ENCODE measurements at places on chromosomes 5 and 9.

- no peak for DNase-seq
Measured at GRCh38 chr9:81861644-81862043, 66.6 kb upstream of the SPATA31D4 start.

DNA sequence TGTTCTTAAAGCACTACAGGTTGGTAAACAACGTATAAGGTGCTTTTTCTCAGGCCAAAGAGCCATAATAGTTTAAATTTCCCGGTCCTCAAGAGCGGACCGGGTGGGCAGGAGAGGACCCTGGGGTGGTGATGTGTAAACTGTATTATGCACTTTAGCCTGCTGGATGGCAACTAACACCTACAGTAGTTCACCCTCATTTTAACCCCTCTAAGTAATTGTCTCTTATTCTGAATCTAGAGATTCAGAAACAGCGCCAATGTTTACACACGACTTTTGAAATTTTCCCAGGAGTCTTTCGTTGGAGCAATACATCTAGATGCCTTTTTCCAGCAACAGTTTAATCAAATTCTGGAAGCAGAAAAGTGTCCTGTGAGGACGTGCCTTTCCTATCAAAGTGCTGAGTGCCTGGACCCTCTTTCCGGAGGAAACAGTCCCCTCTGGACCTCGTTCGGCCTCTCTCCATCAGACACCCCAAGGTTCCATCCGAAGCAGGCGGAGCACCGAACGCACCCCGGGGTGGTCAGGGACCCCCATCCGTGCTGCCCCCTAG lies 676 bp upstream of the OCLN start:
- DNase-seq, result no peak

GRCh38 chr9:20403346-20403745 lies 219.0 kb downstream of the MLLT3 start:
- DNase-seq, result no peak

DNA sequence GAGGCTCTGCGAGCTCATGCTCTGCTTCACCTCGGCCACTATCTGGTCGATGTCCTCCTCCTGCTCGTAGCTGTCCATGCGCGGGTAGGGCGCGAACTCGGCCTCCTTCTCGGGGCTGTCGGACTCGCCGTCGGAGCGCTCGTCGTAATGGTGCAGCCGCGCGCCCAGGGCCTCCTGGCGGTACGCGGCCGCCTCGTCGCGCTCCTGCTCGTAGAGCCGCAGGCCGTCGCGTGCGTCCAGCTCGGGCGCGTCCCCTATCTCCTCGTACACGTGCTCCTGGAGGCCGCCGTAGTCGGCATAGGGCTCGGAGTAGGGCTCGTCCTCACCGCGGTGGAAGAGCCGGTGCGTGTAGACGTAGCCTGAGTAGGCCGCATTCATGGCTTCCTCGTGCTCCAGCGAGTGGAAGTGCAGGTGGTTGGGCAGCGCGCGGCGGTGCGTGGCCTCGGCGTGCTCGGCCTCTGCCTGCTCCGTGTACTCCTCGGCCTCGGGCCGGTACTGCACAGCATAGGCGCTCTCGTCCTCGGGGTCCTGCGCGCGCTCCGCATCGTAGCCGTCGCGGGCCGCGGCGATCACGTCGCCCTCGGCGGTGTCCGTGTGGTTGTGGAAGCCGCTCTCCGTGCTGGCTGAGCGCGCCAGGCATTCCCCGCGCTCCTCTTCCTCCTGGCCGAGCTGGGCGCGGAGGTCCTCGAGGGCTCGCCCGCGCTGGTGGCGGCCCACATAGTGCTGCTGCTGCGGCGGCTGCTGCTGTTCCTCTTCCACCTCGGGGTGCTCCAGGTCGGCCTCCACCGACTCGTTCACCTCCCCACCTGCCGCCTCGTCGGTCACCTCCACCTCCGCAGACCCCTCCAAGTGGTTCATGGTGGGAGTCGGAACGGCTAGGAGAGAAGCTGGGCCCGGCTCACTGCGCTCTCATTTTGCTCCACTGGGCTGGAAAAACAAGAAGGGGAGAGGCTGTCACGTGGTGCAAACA lies 155.5 kb downstream of the APBA1 start:
- no peak for DNase-seq

- DNase-seq, result no peak
Measured at GRCh38 chr5:177528631-177529030, 11.9 kb upstream of the DDX41 start.

DNA sequence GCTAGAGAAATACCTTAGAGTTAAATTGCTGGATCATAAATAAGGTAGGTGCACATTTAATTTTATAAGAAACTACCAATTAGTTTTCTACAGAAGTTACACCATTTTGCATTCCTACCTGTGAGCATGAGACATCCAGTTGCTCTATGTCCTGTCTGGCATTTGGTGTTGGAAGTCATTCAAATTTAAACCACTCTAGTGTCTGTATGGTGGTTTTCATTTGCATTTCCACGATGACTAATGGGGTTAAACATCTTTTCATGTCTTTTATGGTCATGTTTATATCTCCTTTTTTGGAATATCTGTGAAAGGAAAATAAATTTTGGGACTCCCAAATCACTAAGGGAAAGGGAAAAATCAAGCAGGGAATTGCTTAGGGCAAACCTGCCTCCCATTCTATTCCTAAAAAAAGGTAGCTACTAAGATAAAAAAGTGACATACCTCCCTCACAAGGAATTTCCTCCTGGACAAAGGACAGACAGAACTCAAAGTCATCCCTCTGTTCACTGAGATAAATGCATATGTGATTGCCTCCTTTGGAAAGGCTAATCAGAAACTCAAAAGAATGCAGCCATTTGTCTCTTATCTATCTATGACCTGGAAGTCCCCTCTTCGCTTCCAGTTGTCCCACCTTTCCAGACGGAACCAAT lies 31.6 kb upstream of the ADCY2 start:
- DNase-seq, result no peak

- DNase-seq, result no peak
Measured at GRCh38 chr5:128674837-128675446, 136.9 kb upstream of the FBN2 start.

DNA sequence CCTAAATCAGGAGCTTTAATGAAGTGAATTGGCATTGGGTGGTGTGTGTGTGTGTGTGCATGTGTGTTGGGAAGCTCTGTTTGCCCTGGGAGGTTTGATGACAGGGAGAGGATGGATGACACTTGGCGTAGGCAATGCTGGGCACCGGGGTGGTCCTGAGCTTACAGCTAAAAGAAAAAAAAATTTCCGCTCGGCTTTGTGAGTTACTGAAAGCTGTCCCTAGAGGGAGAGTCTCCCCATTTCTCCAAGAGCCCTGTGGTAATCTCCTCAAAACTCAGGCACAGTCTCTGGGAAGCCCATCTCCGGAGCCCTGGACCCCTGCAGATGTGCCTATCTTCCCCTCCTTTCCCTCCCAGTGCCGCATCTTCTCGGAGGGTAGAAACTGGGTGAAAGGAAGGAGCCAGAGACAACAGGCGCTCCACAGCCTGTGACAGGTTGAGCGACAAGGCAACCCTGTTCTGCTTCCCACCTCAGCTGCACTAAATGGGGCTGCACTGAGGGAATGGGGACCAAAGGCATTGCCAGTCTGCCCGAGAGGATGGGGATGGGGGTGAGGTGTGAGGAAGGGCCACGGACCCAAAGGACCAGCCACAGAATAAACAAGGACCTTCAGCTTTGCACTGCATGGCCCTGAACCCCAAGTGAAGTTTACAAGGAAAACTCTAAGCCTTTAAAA lies 35.8 kb upstream of the TIFAB start:
- no peak for DNase-seq

- no peak for DNase-seq
Measured at GRCh38 chr5:120258123-120258522, 206.0 kb upstream of the PRR16 start.

Measured in stimulated activated naive CD4-positive, alpha-beta T cell treated with Interleukin-2 at 50 U/mL for 16 hours (primary cell).